OCI-M1 (cell line): ENCODE measurements at places on chromosomes 7 and 10.

DNA sequence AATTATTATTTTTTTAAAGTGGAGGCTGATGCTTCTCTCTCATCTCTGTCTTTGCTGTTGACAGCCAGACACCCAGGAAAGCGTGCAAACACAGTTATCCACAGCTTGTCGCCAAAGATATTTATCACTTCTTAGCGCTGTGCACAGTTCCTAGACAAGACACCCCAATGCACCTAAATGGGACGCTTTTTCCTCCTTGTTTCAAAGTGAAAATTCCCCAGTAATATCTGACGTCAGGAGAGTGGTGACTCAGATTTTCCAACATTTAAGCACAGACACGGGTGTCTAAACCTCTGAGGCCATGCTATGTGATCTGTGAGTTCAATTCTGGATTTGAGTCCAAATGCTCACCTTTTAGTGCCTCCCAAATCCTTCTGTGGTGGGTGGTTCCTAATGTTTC lies 151.6 kb downstream of the EMX2 start:
- DNase-seq = no peak

GRCh38 chr10:74293686-74294371 lies 142.8 kb downstream of the ADK start:
- peak; percentile 13 for DNase-seq

GRCh38 chr7:105826143-105826542 lies 50.3 kb downstream of the ATXN7L1 start:
- no peak for DNase-seq

GRCh38 chr7:136868496-136869000 lies at the start of gene CHRM2:
TSS of gene CHRM2 (plus strand) at chr7:136868652. CDS start at chr7:137014866, 146,214 bp downstream.
- no peak for DNase-seq

GRCh38 chr10:43817368-43817767 lies 168.7 kb upstream of the ZNF32 start:
- no peak for DNase-seq

GRCh38 chr10:3761904-3762303 lies 23.1 kb downstream of the KLF6 start:
- DNase-seq = no peak

GRCh38 chr7:149469806-149470205 lies 8.9 kb upstream of the ZNF777 start:
- no peak for DNase-seq

DNA sequence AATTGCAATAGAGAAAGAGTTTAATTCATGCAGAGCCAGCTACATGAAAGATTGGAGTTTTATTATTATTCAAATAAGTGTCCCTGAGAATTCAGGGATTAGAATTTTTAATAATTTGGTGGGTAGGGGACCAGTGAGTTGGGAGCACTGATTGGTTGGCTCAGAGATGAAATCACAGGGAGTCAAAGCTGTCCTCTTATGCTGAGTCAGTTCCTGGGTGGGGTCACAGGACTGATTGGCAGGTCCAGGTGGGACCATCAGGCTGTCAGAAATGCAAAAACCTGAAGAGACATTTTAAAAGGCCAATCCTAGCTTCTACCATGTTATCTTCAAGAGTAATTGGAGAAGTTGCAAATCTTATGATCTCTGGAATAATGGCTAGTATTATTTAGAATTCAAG lies 56.0 kb upstream of the KAT6B start:
- DNase-seq = no peak
